ENCODE measurements at places on chromosomes 12 and 14. TPM values are rescaled to one million over a fixed set of nuclear protein-coding genes. Genes with fewer than 3 reads are reported as not detected.

- DNase-seq = no peak
Observed at GRCh38 chr12:103727638-103728037, 113.4 kb downstream of the NT5DC3 start.

GRIP1 gene
- total RNA-seq = 0.39 TPM

GRCh38 chr12:9868311-9868801 is 798 bp downstream of the CLEC2B start:
- no peak for DNase-seq

DNA sequence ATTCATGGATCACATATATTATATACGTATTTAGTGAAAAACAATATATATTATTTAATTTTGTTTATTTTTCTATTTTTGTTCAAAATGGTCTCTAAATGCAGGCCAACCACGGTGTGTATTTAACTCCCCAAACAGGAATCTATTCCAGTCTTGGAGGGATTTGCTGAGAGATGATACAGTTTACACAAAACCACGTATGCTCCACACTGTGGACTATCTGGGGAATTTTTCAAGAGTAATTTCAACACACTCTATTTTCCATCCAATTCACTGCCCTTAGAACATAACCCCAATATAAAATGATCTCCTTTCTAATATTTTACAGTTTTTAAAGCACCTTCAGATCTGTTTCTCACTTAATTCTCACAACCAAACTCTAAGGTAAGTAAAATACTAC is 15.3 kb downstream of the EML1 start:
- no peak for DNase-seq

- DNase-seq = no peak
Observed at GRCh38 chr14:88668448-88669116, 105.7 kb downstream of the ZC3H14 start.

MIP gene
- total RNA-seq = 0.15 TPM

- no peak for DNase-seq
Observed at GRCh38 chr12:110776410-110776809, 33.7 kb upstream of the PPP1CC start.

- peak; percentile 9 for DNase-seq
Observed at GRCh38 chr12:66516561-66516960, 162.3 kb downstream of the GRIP1 start.

IL26 gene
- total RNA-seq = not detected
